ENCODE measurements at places on chromosomes 2 and 18.

- no peak for DNase-seq
These were observed 132.6 kb downstream of the WDSUB1 start for GRCh38 chr2:159153951-159154350.

DNA sequence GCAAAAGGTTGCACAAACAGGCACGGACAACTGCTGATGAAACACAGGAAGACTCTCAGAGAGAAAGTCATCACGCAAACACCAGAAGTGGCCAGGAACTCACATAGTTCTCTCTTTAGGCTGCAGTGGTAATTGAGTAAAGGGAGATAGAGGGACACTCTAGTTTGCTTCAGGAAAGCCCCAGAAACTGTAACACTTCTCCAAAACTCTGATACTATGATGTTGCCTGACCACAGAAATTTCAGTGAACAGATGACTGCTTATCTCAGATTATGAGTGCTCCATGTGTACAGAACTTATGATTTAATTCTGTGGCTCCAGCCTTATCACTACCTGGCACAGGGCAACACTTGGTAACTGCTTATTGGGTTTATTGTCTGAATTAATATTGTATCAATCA lies 311.5 kb upstream of the GYPC start:
- DNase-seq = no peak

DNA sequence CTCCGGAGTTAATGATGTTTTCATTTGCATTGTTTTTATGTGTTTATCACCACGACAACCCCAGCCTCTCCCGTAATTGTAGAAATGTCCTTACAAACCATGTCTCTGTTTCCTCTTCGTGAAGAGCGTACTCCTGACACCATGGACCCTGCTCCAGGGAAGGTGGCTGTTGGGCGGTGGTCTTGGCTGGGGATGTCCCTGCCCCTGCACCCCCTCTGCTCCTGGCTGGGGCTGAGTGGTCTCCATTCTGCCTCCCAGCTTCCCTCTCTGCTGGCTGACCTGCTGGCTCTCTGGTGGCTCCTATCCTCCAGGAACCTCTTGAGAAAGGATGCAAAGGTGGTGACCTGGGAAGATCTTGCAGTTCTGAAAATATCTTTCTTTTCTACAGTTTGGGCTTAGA lies 81.1 kb downstream of the ASB1 start:
- no peak for DNase-seq

- DNase-seq = no peak
These were observed 69.0 kb upstream of the LMAN1 start for GRCh38 chr18:59428018-59428417.

DNA sequence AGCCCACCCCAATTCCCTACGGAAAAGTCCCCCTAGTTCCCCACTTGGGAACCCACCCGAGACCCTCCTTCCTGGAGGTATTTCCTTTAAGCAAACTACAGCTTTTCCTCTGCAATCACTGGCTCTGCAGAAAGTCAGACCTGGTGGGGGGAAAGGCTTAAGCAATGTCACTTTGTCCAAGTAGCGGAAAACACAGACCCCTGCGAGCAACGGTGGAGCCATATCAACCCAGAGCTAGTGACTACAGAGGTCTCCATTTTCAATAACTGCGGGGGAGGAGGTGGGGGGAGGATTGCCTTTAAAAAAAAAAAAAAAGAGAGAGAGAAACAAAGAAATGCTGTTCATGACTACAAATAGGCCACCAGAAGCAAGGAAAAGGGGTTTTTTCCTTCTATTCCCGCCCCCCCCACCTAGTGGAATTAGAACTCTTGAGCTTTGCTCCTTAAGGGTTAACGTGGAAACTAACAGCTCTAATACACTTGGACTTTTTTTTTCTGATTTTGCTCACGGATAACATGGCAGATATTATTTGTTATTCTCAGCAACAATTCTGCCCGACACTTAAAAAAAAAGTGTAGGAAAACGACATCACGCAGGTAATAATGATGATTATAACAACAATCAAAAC lies 1.1 kb upstream of the FRZB start:
- DNase-seq = no peak

DNA sequence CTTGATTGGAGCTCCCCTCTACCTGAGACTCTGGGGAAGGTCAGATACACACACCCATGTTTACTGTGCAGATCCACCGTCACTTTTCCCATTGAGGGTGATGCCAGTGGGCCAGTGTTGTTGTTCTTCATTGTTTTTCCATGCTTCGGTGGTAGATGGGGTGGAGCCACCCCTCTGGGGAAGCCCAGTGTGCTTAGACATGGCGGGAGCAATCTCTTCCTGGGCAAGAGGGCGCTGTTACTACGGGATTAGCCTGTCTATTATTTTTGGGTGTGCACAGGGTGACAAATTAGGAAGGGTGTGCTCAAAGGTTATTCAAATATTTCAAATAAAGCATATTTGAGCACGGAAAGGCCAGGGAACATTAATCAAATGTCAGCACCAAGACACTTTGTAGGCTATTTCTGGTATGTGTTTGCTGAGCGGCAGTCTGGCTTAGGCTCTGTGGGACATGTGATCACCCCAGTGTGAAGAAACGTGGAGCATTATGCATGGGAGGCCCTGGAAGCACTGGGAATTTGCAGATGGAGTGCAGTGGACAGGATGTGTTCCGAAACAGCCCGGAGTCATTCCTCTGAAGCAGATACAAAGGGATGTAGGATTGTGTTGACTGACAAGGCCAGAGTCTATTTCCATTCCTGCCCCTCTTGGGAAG lies 34.8 kb upstream of the SMIM21 start:
- DNase-seq = no peak

DNA sequence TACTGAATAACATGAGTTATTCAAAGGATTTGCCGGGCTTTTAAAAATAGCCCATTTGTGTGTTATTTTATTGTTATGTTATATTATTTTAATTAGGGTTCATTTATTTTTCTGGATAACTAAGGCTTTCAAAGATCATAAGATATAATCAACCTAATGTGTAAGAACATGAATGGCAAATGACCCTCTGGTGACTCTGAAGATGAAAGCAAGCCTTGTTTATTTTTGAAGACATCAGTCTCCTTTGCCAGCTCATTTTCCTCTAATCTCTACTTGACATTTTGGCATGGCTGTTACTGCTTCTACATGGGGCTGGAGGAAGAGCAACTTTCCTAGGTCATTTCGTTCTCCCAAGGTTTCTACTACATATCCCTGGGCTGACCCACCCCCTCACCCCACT lies 10.6 kb downstream of the FAP start:
- no peak for DNase-seq

- DNase-seq = no peak
These were observed 95.3 kb upstream of the ASB18 start for GRCh38 chr2:236359426-236360045.

GRCh38 chr18:39969803-39970494 lies 1985.1 kb upstream of the PIK3C3 start:
- DNase-seq = no peak

DNA sequence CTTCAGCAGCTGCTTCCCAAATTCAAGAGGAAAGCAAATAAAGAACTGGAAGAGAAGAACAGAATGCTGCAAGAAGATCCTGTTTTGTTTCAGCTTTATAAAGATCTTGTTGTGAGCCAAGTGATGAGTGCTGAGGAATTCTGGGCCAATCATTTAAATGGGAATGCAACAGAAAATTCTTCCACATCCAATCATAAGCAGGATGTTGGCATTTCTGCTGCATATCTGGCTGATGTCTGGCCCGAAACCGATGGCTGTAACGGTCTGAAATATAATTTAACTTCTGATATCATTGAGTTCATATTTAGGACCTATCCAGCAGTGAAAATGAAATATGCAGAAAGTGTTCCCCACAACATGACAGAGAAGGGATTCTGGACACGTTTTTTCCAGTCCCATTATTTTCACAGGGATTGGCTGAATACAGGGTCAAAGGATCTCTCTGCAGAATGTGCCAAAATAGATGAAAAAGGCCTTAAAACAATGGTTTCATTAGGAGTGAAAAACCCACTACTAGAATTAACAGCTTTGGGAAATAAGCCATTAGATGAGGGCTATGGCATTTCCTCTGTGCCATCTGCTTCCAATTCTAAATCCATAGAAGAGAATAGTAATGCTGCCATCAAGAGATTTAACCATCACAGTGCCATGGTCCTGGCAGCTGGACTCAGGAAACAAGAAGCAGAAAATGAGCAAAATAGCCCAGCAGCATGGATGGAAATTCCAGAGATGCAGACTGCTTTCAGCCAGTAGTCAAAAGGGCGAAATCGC lies 175.6 kb downstream of the MC4R start:
- DNase-seq = no peak

DNA sequence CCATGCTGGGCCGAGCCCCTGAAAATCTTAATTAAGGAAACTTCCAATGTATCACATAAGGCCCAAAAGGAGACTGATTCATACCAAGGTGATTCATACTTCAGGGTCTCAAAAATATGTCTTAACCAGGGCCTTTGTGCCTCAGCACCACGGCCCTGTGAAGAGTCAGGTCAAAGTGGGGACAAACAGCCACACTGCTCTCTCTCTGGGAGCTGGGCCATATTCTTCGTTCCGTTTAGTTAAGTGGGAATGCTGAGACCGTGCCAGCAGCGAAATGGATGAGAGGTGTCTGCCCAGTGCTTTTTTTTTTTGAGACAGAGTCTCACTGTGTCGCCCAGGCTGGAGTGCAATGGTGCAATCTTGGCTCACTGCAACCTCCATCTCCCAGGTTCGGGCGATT lies 9.3 kb upstream of the PTMA start:
- no peak for DNase-seq

GRCh38 chr2:146324951-146325350 lies 1519.9 kb upstream of the ACVR2A start:
- DNase-seq = no peak

DNA sequence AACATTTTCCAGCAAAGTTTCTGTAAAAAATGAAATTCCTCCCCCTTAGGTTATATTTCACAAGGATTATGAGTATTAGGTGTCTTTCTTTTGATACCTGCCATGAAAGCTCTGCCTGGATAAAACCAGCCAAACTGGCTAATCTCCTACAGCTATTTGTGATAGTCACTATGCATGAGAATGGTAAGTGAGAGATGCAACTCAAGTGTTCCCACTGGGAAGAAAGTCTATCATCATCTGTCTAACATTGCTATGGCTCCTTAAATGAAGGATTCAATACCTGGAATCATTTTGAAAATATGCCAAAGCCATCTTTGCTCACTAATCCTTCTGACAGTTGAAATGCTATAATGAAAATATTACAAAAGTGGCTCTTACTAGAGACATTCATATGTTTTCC lies 339.9 kb upstream of the LRRTM4 start:
- DNase-seq = no peak

DNA sequence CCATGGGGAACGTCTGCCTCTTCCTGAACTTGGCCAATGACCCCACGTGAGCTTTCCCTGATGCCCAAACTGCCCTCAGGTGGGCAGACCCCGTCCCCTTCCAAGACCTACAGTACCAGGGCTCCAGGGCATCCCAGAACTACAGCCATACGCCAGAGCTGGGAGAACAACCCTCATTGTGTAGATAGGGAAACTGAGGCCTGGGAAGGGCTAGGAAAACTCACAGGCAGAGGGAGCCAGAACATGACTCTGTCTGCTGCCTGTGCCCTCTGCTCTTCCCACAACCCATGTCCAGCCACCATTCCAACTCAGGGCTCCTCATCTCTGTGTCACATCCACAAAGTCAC lies 16.8 kb upstream of the ANKRD53 start:
- DNase-seq = no peak

DNA sequence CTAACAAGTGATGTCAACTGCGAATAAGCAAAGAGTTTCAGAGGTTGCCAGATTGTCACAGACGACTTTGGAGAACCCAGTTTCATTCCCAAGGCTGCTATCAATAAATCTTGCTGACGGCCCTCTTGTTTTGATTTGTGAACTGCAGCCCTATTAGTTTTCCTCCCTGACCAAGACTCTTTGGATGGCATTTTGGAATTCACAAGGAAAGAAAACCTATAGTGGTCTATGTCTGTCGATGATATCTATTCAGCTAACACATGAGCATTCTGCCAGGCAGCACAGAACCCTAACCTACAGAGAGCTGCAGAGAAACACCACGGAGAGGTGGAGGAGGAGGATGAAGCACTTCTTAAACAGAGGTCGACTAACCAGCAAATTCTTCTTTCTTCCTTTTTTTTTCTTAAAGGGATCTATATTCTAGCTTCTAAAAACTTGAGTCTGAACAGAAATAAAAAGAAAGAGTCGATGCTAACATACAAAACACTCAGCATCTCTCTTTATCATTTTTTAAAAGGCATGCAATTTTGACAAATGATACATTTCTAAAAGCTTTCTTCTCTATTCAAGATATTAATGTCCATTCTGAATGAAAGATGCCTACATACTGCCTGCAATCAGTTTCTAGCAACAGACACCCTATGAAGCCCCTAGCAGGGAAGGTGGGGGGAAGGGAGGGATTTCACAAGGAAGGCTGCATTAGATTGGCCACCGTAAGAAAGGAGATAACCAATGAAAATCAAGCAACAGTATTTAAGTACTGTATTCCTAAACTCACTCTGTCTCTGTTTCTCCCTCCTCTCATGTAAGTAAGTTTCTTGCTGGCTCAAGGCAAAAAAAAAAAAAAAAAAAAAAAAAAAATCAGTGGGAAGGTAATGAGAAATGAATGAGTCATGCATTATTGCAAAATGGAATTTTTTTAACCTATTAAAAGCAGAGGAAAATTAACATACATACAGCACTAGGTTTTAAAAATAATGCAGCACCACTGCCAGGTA lies 83.0 kb upstream of the CHRNA1 start:
- no peak for DNase-seq

DNA sequence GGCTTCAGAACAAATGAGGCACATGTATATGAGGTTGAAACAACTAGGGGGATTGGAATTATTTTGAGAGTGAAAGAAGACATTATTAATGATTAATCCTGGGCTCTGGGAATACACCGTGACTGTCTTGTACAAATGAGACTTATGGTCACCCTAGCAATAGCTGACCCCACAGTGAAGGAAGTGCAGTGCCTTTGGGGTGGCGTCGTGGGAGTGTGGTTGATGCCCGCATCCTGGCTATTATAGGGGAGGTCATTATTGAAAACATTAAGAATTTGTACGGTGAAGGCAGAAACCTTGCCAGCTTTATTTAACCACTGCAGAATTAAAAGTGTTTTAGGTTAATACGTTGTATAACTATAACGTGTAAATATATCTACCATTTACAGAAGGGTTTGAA lies 296.7 kb downstream of the CYRIA start:
- DNase-seq = no peak

DNA sequence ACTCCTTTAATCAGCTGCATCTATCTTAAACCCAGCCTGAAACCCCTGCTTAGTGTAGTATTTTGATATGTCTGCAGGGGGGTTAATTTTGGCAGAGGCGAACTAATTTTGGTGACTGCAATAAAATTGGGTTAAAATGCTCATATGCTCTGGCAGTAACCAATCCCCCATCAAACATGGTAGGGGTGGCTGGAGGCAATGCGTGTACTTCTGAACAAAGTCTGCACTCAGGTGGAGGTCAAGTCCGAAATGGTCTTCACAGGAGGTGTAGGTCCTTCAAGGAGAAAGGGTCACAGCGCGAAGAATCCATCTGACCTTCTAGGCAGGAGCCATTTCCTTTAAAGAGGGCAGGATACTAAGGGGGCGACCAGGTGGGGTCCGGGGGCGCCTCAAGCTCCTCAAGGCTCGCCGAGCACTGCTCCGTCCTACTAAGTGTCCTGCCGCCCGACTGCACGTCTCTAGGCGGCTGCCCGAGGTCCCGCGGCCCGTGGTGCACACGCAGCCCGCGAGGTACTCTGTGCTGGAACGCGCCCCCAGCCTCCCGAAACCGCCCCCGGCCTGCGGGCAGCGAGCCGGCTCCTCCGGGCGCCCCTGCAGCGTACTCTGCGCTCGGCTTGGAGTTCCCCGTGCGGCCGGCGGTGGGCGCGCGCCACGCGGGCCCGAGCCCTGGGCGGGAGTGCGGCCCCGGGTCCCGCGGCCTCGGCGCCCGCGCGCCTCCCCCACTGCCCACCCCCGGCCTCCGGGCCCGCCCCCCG lies 1.7 kb upstream of the LDLRAD4 start:
- DNase-seq = peak; percentile 68

GRCh38 chr2:178426388-178426787 lies 24.6 kb downstream of the PRKRA start:
- no peak for DNase-seq
